ENCODE measurements at places on chromosomes 2 and 18. TPM values are rescaled to one million over a fixed set of nuclear protein-coding genes. Genes with fewer than 3 reads are reported as not detected.

GRCh38 chr2:120915670-120916069 lies 180.0 kb downstream of the GLI2 start:
- H3K36me3 ChIP-seq, result no peaks in the 10 kb centered on the region
- H3K4me1 ChIP-seq, result no peaks in the 10 kb centered on the region
- H3K27me3 ChIP-seq, result no peaks in the 10 kb centered on the region
- H3K4me3 ChIP-seq, result no peak overlapping the region

GRCh38 chr2:224034017-224034416 lies 5.1 kb downstream of the SERPINE2 start:
- no peak for DNase-seq
- peaks cover 32% of the 10 kb centered on the region for H3K27me3 ChIP-seq
- H3K36me3 ChIP-seq, result no peaks in the 10 kb centered on the region
- no peak overlapping the region for H3K4me3 ChIP-seq
- H3K4me1 ChIP-seq, result peaks cover 11% of the 10 kb centered on the region

- no peaks in the 10 kb centered on the region for H3K27me3 ChIP-seq
- DNase-seq, result no peak
- H3K4me1 ChIP-seq, result peaks cover 12% of the 10 kb centered on the region
- H3K27ac ChIP-seq, result no peak overlapping the region
- H3K4me3 ChIP-seq, result no peak overlapping the region
Measured at GRCh38 chr2:8159211-8159965, 522.5 kb upstream of the ID2 start.

CD28 gene
- total RNA-seq, result 279 TPM

FBXO48 gene
- total RNA-seq, result 2.6 TPM

RAPH1 gene
- total RNA-seq, result 13.1 TPM

Data from activated CD4-positive, alpha-beta memory T cell treated with anti-CD3 and anti-CD28 coated beads for 36 hours (primary cell).